ENCODE measurements at places on chromosomes 7 and 10. TPM values are rescaled to one million over a fixed set of nuclear protein-coding genes. Genes with fewer than 3 reads are reported as not detected.

GRCh38 chr10:83765731-83766130 is 373.6 kb upstream of the GHITM start:
- no peaks in the 10 kb centered on the region for H3K27me3 ChIP-seq
- no peak for DNase-seq
- no peak overlapping the region for H3K4me3 ChIP-seq
- no peaks in the 10 kb centered on the region for H3K36me3 ChIP-seq
- no peak overlapping the region for H3K27ac ChIP-seq

DNA sequence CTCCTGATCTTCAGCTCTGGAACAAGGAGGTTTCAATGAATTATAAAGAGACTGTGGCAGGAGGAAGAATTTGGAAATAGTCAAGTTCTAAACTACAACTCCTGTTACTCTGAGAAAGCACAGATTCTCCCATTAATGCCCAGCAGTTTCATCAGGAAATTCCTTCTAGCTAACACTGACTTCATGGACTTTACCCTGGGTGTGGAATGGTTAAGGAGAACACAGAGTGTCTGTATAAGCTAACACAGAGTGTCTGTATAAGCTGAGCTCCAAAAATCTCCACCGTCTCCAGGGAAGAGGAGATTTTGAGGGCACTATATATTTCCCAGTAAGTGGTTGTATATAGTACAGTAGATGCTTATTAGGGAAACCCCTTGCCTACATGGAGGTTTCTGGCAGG is 675.5 kb downstream of the XPNPEP1 start:
- no peak overlapping the region for H3K4me3 ChIP-seq
- H3K36me3 ChIP-seq = no peaks in the 10 kb centered on the region
- H3K27me3 ChIP-seq = no peaks in the 10 kb centered on the region
- H3K4me1 ChIP-seq = no peaks in the 10 kb centered on the region
- DNase-seq = no peak

DNA sequence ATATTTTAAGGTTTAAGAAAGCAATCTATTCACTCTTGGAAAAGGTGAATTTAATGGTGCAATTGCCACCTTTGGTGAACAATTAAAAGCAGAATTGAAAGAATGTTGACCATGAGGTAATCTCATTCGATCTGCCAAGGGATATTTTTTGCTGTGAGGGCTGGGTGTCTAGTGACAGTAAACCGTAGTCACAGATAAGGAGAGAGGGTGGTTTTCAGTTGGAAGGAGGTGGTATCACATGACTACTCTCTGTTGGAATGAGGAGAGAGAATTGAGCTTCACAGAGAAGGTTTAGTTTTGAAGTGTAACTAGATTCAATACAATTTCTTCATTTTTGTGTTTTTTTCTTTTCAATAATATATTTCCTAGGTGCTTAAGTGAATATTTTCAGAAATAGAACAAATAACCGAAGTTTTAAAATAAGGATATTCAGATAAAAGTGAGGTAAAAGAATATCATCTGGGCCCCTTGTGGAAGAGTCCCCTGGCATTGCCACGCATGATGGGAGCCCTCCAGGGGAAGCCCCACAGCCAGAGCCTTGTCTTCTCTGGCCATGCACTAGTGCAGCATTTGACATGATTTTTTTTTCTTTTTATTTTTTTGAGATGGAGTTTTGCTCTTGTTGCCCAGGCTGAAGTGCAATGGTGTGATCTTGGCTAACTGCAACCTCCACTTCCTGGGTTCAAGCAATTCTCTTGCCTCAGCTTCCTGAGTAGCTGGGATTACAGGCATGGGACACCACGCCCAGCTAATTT is 73.4 kb downstream of the GPR141 start:
- no peak overlapping the region for H3K27ac ChIP-seq
- DNase-seq = no peak
- H3K27me3 ChIP-seq = peaks cover 6% of the 10 kb centered on the region
- H3K4me3 ChIP-seq = no peak overlapping the region

Gene RBP4
- total RNA-seq = not detected

DNA sequence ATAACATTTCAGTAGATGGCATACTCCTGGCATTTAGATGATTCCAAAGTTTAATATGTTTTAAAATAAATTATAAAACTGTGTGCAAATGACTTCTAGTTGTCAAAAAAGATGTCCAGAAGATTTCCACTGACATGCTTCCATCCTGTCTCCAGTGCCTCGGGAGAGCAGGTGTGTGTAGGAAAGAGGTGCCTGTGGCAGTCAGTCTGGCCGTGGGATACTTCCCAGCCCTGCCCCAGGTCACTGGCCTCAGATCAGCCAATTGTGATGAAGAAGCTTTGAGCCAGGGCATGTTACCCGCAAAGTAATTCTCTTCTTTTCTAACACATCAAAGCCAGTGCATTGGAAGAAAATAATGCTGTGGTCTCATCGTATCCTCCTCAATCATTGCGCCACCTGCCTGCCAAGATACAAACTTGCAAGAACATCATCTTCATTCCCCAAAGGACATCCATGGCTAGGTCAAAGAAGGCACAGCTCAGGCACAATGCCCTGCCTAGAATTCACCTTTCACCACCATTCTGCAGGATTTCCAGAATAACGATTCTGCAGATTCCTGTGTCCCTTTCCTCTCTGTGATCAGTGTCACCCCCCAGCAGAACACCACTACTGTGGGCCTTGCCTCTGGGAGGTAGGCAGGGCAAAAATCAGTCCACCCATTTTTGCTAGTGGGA is 6.3 kb upstream of the KCNMA1 start:
- no peaks in the 10 kb centered on the region for H3K4me1 ChIP-seq
- no peak for DNase-seq
- no peak overlapping the region for H3K4me3 ChIP-seq
- no peaks in the 10 kb centered on the region for H3K36me3 ChIP-seq
- H3K27ac ChIP-seq = no peak overlapping the region

DNA sequence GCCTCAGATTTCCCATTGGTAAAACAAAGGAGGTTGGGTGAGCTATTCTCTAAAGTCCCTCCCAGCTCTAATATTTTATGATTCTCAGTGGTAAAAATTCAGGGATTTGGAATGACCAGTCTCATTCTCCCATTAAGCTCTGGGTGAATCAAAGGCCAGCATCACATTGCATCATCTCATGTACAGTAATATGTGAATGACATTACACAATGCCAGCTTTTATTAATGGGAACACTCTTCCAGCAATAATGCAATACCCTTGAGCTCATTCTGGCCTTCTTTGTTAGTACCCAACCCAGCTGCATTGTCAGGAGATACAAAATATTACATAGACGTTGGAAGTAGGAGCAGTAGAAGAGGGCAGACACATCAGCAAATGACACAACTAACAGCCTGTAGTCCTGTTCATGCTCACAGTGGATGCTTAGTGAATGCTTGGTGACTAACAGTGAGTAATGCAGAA is 100.0 kb upstream of the EGR2 start:
- peaks cover 10% of the 10 kb centered on the region for H3K4me1 ChIP-seq
- H3K27me3 ChIP-seq = peaks cover 4% of the 10 kb centered on the region
- H3K36me3 ChIP-seq = no peaks in the 10 kb centered on the region

Gene ICA1
- total RNA-seq = 2.3 TPM

GRCh38 chr7:154427533-154427932 is 375.3 kb downstream of the DPP6 start:
- H3K36me3 ChIP-seq = no peaks in the 10 kb centered on the region
- no peaks in the 10 kb centered on the region for H3K27me3 ChIP-seq
- no peak overlapping the region for H3K4me3 ChIP-seq
- no peak overlapping the region for H3K27ac ChIP-seq
- no peak for DNase-seq

Gene PRKAR2B
- 1.0 TPM for total RNA-seq

- no peaks in the 10 kb centered on the region for H3K27me3 ChIP-seq
- H3K27ac ChIP-seq = peak within 1 kb of the TSS; percentile 98
- peaks cover 28% of the 10 kb centered on the region for H3K36me3 ChIP-seq
- H3K4me3 ChIP-seq = peak within 1 kb of the TSS; percentile 98
- peak; percentile 100 for DNase-seq
These were observed at the start of gene EDRF1 for GRCh38 chr10:125719173-125720001. EDRF1 (plus strand) TSS chr10:125719709; CDS start chr10:125719808, 99 bp downstream.

Gene FAM131B
- total RNA-seq = 0.54 TPM

GRCh38 chr7:28068811-28069216 is 111.8 kb downstream of the JAZF1 start:
- H3K4me1 ChIP-seq = no peaks in the 10 kb centered on the region
- no peak for DNase-seq
- peaks cover 13% of the 10 kb centered on the region for H3K27me3 ChIP-seq
- H3K27ac ChIP-seq = no peak overlapping the region

DNA sequence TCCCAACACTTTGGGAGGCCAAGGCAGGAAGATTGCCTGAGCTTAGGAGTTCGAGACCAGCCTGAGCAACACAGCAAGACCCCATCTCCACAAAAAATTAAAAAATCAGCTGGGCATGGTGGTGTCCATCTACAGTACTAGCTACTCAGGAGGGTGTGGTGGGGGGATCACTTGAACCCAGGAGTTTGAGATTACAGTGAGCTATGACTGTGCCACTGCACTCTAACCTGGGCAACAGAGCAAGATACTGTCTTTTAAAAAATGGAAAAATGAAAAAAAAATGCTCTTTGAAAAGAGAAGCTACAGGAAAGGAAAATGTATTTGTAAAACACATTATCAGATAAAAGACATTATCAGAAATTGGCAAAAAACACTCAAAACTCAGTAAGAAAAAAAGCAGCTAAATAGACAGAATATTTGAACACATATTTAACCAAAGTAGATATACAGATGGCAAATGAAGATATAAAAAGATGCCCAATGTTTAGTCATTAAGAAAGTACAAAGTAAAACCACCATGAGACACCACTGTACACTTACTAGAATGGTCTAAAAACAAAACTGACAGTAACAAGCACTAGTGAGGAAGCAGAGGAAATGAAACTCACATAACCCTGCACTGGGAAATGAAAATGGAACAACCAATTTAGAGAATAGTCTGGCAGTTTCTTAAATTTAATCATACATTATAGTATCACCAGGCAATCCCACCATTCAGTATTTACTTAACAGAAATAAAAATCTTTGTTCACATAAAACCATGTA is 40.5 kb downstream of the NRBF2 start:
- H3K27me3 ChIP-seq = no peaks in the 10 kb centered on the region
- peaks cover 69% of the 10 kb centered on the region for H3K36me3 ChIP-seq
- peak overlapping the region; percentile 86 for H3K27ac ChIP-seq
- peaks cover 78% of the 10 kb centered on the region for H3K4me1 ChIP-seq

DNA sequence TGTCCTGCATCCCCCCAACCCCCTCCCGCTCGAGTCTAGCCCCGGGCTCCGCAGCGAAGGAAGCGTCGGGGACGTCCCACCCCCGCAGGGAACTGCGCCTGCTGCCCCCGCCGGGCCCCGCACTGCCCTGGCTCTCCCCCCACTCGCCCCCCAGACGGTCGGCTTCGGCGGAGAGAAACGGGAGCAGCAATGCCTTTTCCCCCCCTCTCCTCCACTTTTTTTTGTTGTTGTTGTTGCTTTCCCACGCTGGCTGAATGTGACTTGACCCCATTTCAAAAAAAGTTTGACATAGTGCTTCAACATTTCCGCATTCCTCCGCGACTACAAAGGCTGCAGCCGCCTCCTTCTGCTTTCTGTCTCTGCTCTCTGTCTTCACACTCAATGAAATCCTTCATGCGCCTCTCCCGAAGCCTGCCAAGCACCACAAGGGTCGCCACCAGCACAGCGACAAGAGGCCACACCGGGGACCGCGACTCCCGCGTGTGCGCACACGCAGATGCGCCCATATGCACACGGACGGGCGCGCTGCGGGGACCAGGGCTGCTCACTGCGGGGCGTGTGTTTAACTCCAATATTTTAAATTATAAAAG is 1.0 kb downstream of the CDK6 start:
- peaks cover 5% of the 10 kb centered on the region for H3K27me3 ChIP-seq
- peak; percentile 37 for DNase-seq
- H3K4me3 ChIP-seq = peak overlapping the region; percentile 97
- H3K27ac ChIP-seq = peak overlapping the region; percentile 96

DNA sequence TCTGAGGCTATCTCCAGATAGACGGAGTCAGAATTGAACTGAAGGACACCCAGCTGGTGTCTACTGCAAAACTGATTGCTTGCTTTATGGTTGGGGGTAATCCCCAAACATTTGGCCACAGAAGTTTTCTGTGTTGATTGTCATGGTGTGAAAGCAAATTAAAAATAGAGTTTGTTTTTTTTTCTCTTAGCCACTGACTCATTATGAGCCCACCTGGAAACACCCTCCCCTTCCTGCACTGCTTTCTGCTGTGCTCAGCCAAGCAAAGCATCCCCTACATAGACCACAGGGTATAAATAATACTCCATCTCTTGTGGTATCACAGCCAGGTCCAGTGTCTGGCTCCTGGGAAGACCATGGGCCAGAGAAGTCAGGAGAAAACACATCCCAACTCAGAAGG is 6.5 kb upstream of the VWC2 start:
- H3K27me3 ChIP-seq = peaks cover 18% of the 10 kb centered on the region
- H3K4me3 ChIP-seq = no peak overlapping the region
- no peaks in the 10 kb centered on the region for H3K4me1 ChIP-seq
- H3K36me3 ChIP-seq = no peaks in the 10 kb centered on the region
- H3K27ac ChIP-seq = no peak overlapping the region

DNA sequence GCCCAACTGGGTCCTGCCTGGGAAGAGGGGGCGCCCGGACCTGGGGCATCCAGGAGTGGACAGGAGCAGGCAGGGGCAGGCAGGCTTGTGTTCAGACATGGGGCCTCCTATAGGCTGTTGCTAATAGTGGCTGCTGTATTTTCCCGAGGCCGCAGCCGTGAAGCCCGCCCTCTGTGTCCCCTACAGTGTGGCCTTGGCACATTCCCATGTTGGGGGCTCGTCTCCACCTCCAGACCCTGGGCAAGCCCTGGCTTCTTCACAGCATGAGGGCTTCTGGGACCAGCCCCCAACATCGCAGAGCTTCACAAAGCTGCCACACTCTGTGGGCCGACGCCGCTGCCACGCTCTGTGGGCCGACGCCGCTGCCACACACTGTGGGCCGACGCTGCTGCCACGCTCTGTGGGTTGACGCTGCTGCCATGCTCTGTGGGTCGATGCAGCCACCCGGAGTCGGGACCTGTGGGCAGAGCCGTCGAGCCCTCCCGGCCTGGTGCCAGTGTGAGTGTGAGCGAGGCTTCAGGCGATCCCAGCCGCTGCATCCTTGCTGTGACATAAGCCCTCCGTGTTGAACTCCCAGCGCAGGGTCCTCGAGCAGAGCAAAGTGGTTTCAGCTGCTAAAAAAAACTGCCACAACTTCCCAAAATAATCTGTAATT is 109.0 kb downstream of the INPP5A start:
- no peak for DNase-seq
- H3K27me3 ChIP-seq = no peaks in the 10 kb centered on the region
- no peak overlapping the region for H3K4me3 ChIP-seq
- H3K4me1 ChIP-seq = no peaks in the 10 kb centered on the region
- no peaks in the 10 kb centered on the region for H3K36me3 ChIP-seq

DNA sequence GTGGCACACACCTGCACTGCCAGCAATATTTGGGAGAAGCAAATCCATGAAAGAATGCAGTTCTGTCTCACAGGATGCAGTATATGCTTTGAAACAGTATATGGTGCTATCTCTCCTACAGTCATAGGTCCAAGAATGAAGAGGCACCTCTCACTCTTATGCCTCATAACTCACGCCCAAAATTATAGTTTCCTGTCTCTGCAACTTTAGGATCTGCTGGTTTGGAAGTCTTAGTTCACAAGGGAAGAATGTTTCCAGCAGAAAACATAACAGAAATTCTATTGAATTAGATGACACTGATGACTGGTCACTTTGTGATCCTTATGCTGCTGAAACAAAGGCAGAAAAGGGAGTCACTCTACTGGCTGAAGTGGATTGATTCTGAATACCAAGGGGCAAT is 5.7 kb downstream of the C10orf67 start:
- no peak overlapping the region for H3K27ac ChIP-seq
- H3K4me1 ChIP-seq = peaks cover 54% of the 10 kb centered on the region
- no peaks in the 10 kb centered on the region for H3K36me3 ChIP-seq
- H3K4me3 ChIP-seq = no peak overlapping the region
- no peaks in the 10 kb centered on the region for H3K27me3 ChIP-seq

Data from activated T-helper 1 cell treated with anti-CD3 and anti-CD28 coated beads, Interleukin-12 subunit alpha, Interleukin-12 subunit beta, Interleukin-2, Interleukin-4 antibody, amounts not matched to agents 30 ng/mL and 10 ng/mL and 1 ng/mL, durations not matched to agents 14 hours and 24 hours and 36 hours (primary cell).